ENCODE measurements at places on chromosomes 7 and 10.
A peak's percentile ranks its signal among the peaks of the same experiment; 100 is the strongest.

DNA sequence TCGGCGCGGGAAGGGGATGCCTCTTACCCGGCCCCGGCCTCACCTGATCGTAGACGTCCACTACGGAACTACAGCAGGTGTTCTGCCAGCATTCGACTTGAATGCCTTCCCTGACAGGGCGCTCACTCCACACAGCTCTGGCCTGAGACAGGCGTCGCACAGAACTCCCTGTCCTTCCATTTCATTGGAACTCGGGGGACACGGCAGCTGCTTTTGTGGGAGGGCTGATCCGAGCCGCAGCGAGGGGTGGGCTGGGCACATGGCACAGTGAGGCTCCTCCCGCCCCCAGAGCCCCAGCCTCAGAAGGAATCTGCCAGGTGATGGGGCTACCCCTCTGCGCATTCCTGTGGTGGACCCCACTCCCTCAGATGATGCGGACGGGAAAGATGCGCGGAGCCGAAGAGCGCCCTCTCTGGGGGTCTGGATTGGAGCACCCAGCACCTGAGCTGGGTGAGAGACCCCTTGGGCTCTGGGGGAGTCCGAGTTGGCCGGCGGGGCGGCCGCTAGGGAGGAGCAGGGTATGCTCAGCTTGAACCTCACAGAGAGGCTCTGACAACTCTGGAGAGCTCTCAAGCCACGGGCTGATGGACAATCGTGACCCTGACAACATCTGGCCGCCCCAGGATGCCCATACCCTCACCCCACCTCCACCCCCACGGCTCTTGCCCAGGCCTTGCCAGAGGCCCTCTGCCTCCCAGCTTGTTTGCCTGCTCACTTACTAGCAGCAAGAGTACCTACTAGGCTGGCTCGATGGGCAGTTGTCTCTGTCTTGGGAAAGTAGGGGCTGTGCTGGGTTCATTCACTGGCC is 36.6 kb downstream of the RASGEF1A start:
- DNase-seq = no peak

GRCh38 chr7:116671681-116672595 is at the start of gene MET:
Gene MET, plus strand, starts transcription at chr7:116672196. Its CDS starts 26,889 bp downstream, at chr7:116699085.
- DNase-seq = peak; percentile 73

DNA sequence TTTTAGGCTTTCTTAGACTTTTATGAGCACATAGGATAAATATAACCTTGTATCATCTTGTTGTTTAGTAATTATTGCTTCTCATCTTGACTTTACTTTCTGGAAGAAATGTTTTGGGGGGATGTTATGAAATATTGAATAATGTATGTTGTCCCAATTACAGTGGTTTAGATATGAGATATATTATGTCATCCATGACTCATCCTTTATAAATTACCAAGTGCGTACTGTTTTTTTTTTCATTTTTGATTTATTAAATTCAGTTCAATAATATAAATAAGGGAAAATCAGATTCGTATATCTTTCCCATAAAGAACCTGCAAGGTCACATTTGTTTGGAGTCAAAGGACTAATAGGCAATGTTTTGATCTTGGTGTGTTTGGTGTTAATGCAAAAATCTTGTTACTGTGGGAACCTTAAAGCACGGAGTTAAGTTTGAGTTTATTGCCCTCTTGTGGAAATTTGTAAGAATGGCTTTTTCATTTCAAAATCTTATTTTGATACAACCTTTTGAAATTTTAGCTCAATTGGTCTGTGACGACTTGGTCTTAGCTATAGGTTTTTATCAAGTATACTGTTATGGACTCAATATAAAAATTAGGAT is 108.6 kb downstream of the SRI start:
- peak; percentile 69 for DNase-seq

GRCh38 chr10:123930340-123931001 is 38.9 kb upstream of the CPXM2 start:
- peak; percentile 25 for DNase-seq

- no peak for DNase-seq
Measured at GRCh38 chr10:20485554-20485953, 411.6 kb downstream of the NEBL start.

Measured in fibroblast of pulmonary artery (primary cell).